Stimulated activated CD8-positive, alpha-beta memory T cell treated with anti-CD3 and anti-CD28 coated beads, Interleukin-4, amount 100 ng/mL, for 24 hours (primary cell): ENCODE measurements at places on chromosomes 6 and 20.

DNA sequence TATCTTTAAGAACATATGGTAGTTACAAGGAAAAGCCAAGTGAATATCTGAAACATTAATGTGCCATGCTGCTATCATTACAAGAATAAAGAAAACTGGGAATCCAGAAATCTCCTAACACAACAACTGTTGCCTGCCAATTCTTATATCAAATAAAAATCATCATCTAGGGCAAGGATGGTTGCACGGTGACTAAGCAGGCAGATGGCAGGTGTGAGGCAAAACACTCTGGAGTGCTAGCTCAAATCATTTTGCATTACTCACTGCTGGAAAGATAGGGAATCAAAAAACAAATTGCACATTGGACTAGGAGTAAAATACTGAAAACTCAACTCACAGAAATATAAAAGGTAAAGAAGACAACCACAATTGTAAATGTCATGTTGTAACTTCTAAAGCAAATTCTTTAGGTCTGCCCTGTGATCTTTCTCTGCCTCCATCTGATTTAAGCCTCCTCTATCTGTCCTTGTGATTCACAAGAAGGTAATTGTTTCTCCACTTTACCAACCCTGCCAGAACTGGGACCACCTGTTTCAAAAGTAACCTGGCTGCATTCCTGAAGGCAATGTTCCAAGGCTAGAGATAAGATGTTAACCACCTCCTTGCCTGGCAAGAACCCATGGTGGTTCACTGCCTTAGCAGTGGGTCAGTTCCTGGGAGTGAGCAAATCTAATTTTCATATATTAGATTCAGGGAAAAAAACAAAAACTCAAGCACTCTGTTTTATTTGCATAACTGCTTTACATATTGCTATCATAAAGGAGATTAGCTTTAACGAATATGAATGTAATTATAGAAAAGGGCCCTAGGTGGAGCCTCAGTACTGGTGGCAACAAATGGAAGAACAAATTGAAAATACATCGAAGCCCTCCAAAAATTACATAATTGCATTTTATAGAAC lies 33.1 kb upstream of the LCA5 start:
- DNase-seq = no peak

DNA sequence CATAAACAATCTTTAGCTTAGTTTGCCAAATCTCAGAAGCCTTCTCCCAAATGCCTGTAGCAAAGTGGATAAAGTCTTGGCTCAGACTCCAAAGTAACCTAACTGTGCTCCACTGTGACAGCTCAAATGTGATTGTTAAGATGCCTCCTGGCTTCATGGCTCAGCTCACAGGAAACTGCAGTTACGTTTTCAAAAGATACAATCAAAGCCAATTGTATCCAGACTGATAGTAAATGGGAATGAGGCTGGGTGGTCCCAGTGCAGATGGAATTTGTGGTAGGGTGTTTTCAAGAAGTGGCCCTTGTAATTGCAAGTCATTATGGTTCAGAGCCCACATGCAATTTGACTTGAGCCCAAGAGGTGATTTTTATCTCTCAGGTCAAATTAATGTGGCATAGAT lies 151.2 kb upstream of the TAB2 start:
- no peak for DNase-seq

- no peak for DNase-seq
Measured at GRCh38 chr6:98067375-98067774, 767.0 kb upstream of the POU3F2 start.

- DNase-seq = no peak
Measured at GRCh38 chr6:70574643-70575042, 7.9 kb downstream of the SDHAF4 start.

DNA sequence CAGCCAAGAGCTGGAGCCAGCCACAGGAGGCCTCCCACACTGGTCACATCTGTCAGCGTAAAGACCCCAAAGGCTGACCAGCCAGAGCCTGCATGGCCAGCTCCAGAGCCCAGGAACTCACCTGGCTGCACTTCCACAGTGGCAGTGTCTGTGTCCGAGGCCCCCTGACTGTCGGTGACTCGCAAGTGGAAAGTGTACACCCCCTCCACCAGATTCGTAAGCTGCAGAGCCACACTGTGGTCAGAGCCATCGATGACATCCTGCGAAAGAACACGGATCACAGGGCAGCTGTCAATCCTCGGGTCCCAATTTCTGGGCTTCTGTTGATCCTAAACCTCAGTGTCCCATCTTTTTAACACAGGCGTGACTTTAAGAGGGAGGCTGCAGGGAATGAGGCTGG lies 69.3 kb downstream of the ALDH5A1 start:
- no peak for DNase-seq

DNA sequence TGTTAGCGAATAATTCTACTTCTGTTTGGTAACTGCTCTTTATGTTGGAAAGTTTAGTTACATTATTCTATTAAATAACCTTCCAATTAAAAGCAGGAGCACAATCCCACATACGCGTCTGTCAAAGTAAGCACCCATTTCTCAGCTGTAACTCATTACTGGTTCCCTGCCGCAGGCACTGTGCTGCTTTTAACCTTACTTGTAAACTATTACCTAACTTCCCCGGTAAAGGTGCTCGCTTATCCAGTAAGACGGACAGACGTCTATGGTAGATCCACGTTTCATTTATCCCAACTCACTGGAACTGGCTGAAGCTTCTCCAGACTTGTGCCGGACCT lies 529 bp upstream of the ENPP4 start:
- no peak for DNase-seq

DNA sequence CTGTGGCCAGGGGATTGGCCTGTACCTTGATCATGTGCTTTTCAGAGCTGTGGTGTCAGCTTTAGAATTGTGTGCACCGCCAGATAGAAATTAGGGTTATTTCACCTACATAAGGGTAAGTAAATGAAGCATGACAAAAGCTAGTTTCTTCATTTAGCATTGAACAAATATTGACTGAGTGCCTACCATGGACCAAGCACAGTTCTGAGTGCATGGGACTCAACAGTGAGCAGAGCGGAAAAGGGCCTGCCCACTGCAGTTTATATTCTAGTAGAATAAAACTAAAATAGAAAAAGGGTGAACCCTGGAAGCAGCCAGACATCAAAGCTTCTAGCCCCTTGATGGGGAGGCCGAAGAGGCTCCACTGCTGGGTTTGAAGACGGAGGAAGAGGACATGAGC lies 25.6 kb downstream of the ECT2L start:
- no peak for DNase-seq

GRCh38 chr6:110310861-110311446 lies 47.2 kb downstream of the METTL24 start:
- no peak for DNase-seq

GRCh38 chr6:118252474-118252873 lies 295.6 kb upstream of the PLN start:
- DNase-seq = no peak

- no peak for DNase-seq
Measured at GRCh38 chr20:50518270-50518721, 8.1 kb downstream of the PTPN1 start.

DNA sequence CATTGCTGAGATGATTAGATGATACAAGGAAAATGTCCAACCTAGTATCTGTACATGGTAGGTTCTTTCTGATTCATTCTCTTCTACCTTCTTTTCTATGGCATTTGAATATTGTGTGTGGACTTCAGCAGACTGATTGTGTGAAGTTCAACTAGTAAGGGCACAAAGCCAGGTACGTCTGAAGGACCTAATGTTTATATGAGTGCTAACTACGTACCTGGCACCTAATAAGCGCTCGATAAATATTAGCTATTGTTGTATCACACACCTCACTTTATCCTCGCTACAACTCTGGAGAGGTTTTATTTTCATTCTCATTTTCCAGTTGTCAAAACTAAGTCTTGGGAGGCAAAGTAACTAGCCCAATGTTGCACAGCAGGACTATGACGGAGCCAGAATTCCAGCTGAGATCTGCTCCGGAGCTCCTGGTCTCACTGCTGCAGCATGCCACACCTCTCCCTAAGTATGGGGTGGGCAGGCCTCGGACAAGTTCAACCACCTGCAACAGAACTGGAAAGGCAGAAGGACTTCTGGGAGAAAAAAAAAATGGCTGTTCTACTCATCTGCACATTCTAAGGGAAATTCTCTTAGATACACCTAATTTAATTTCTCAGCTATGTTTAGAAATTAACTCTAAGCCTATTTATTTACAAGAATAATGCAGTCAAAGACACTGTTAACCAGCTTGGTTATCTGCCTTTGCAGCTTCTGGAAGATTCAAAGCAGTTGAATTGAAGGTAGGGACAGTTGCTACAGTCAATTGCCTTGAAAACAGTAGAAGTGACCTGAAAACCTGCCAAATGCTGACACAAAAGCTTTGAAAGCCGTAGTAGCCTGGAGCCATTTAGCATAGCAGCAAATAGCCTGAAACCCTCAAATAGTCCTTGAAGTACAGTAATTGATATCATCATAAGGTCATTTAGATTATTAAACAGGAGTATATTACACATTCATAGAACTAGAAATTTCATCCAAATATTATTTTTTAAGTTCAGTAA lies 165.0 kb downstream of the PDE7B start:
- DNase-seq = no peak

- no peak for DNase-seq
Measured at GRCh38 chr20:43963233-43963632, 48.6 kb downstream of the TOX2 start.

- DNase-seq = no peak
Measured at GRCh38 chr20:23267909-23268308, 82.7 kb upstream of the NXT1 start.

GRCh38 chr6:123895806-123896205 lies 92.1 kb downstream of the NKAIN2 start:
- no peak for DNase-seq

DNA sequence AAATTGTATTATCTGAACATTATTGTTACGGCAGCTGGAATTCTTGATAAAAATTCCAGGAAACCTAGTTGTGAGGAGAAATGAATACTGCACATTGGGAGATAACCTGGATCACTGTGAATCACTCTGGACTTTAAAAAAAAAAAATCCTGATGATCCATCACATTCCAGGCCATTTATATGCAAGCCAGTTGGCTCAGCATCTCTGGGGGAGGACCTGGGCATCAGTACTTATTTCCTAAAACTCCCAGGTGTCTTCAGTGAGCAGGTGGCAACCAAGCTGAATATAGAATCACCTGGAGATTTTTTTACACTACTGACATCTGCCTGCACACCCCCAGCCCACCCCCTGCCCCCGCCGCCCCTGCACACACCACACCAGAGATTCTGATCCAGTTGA lies 39.1 kb upstream of the SIRT5 start:
- no peak for DNase-seq

GRCh38 chr20:35934050-35934449 lies 20.3 kb downstream of the SCAND1 start:
- no peak for DNase-seq

GRCh38 chr6:7833751-7834070 lies 76.9 kb downstream of the TXNDC5 start:
- DNase-seq = no peak
